ENCODE measurements at places on chromosomes 13 and 19.

GRCh38 chr19:35751839-35752745 lies 3.7 kb downstream of the LIN37 start:
- DNase-seq, result no peak

- no peak for DNase-seq
These were observed 107.5 kb downstream of the CYSLTR2 start for GRCh38 chr13:48761256-48761655.

DNA sequence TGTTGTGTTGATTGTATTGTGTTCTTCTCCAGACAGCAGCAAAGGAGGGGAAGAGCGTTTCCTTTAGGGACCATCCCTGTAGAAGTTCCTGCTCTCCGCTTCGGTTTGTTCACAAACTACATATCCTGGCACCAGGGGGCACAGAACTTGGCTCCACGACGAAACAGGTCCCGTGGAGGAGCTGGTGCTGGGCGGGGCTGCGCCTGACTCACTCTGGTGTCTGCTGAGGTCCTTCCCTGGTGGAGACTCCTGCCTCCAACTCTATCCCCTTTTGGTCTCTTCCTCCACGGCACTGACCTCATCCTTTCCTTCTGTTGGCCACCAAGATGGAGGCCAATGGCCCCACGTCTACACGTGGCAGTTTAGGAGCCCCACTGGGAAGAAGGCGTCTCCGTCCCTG lies 14.7 kb downstream of the TMPRSS9 start:
- no peak for DNase-seq

GRCh38 chr19:8209462-8210378 lies 550 bp downstream of the CERS4 start:
- peak; percentile 45 for DNase-seq

GRCh38 chr19:21604951-21605476 lies 99.6 kb downstream of the ZNF429 start:
- no peak for DNase-seq

- no peak for DNase-seq
These were observed 381.5 kb downstream of the MYO16 start for GRCh38 chr13:109010912-109011311.

DNA sequence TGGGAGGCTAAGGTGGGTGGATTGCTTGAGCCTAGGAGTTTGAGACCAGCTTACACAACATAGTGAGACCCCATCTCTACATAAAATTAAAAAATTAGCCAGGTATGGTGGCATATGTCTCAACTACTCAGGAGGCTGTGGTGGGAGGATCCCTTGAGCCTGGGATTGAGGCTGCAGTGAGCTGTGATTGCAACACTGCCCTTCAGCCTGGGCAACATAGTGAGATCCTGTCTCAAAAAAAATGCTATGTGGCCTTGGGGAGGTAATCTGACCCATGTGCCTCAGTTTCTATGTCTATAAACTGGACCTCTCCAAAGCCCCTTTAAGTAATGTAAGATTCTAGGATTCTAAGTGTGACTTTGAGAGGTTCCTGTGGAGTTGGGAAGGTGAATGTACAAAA lies 25.2 kb downstream of the ARL11 start:
- DNase-seq, result no peak

- DNase-seq, result no peak
These were observed 415.9 kb downstream of the SLITRK6 start for GRCh38 chr13:85383291-85383690.

- no peak for DNase-seq
These were observed 84.5 kb downstream of the MBNL2 start for GRCh38 chr13:97306645-97307044.

GRCh38 chr13:78867655-78868054 lies 208.7 kb upstream of the OBI1 start:
- DNase-seq, result no peak

DNA sequence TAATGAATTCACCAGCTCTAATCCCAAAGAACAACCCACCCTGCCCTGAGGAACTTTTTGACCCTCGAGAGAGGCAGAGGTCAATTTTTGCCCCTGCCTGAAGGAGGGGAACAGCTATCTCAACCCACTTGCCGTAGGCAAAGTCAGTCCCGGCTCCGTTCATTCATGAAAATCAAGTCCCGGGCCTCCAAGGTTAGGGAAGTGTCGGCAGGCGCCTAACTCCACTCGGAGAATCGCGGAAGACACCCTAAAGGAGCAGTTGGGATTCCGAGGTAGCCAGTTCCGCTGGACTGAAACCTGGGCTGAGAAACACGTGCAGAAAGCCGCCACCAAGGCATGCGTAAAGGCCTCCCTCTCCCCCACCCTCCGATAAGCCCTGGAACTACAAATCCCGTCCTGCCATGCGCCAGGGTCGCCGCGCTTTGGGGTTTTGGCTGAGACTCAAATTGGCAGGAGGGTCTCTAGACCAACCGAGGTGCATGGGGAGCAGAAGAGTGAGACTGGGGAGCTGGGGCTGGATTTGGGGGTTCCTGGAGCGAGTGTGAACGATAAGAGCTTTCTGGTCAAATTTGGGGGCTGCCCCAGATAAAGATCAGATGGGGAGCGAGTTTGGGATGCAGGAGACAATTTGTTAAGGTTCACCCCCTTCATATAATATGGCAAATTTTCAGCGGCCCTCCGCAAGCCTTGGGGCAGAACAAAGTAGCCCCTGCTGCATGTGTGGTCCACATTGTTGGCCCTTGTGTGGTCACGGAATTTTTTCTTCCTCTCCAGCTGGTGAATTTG lies at the start of gene TNPO2:
Gene TNPO2, minus strand, starts transcription at position 292 of the 786 bp plus-strand sequence. CDS start 2,955 bp downstream, outside the sequence.
- peak; percentile 41 for DNase-seq

- DNase-seq, result no peak
These were observed 16.9 kb upstream of the DNMT1 start for GRCh38 chr19:10211691-10212090.

GRCh38 chr19:2097203-2097885 lies 629 bp downstream of the IZUMO4 start:
- DNase-seq, result no peak

- no peak for DNase-seq
These were observed 130.5 kb downstream of the PAN3 start for GRCh38 chr13:28268800-28269223.

GRCh38 chr13:76968041-76968440 lies 19.7 kb downstream of the ACOD1 start:
- no peak for DNase-seq

DNA sequence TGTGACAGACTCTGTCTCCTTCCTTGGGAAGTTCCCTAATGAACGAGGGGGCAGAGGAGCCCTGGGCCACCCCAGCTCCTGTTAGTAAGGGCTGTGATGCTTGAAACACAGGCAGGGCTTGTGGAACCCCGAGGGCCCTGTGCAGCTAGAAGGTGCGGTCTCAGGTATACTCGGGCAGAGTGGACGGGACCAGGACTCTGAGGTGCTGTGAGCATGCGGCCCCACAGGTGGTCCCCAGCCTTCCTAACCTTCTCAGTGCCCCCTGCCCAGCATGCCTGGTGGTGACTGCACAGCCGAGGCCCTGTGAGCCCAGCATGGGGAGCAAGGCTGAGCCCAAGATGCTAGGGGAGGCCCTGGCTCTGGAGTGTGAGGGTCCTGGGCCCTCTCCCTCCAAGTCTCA lies 4.0 kb upstream of the SIGLEC8 start:
- DNase-seq, result no peak

- DNase-seq, result no peak
These were observed 12.1 kb downstream of the FZR1 start for GRCh38 chr19:3518255-3518654.

- no peak for DNase-seq
These were observed 81.5 kb upstream of the SLC7A1 start for GRCh38 chr13:29676941-29677452.

DNA sequence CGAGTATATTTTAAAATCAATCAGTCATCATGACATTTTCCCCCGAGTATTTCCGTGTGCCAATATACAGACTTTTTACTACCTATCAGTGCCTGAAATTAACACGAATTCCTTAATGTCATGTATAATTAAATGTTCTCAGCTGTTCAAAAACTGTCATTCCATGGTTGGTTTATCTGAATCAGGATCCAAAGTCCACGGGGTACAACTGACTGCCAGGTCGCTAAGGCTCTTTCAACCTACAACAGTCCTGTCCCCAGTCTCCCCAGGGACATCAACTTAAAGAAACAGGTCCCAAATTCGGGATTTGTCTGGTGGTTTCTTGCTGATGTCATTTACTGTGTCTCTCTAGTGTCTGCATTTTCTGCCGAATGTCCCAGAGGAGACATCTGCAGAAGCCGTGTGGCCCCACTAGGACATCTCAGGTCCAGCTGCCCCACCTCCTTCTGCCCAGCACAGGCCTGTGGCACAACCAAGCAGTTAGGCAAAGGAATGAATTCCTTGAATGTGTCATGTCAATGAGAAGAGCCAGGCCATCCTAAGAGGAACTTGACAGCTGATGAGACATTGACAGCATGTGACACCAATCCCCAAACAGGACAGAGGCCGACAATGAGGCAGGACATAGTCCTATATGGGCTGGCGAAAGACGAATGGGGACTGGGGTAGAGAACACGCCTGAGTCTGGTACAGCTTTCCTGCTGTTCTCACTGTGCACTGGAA lies 109.5 kb downstream of the STK24 start:
- DNase-seq, result no peak

- no peak for DNase-seq
These were observed 19.1 kb upstream of the SCEL start for GRCh38 chr13:77516342-77516789.

DNA sequence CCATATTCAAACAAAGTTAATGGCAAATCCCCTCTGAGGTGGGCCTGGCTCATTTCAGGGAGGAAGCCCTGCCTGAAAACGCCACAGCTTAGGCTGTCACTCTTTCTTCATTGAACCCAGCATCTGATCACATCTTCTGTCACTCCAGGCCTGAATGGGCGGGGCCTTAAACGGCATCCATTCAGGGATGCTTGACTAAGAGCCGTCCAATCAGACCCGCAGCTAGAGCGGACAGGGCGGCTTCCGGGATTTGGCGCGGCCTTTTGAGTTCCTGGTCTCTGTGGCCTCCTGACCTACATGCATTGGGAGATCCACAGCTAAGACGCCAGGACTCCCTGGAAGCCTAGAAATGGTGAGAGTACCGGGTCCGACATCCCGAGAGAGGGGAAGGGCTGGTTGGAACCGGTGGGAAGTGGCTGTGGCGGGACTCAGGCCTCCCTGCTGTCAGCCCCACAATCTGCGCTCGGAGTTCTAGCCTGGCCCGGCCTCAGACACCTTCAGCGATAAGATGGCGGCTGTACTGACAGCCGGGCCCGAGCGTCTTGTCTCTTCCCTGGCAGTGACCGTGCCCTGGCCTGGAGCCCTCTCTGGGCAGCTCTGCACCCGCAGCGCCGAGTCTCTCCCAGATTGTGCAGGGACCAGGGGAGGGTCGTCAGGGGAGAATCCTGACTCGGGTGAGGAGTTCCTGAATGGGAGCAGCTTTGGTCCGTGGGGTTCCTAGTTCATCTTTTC lies at the start of gene ZNF723:
Gene ZNF723, plus strand, starts transcription at position 261 of the 732 bp plus-strand sequence. Its CDS starts 89 bp downstream, at position 350.
- DNase-seq, result no peak

DNA sequence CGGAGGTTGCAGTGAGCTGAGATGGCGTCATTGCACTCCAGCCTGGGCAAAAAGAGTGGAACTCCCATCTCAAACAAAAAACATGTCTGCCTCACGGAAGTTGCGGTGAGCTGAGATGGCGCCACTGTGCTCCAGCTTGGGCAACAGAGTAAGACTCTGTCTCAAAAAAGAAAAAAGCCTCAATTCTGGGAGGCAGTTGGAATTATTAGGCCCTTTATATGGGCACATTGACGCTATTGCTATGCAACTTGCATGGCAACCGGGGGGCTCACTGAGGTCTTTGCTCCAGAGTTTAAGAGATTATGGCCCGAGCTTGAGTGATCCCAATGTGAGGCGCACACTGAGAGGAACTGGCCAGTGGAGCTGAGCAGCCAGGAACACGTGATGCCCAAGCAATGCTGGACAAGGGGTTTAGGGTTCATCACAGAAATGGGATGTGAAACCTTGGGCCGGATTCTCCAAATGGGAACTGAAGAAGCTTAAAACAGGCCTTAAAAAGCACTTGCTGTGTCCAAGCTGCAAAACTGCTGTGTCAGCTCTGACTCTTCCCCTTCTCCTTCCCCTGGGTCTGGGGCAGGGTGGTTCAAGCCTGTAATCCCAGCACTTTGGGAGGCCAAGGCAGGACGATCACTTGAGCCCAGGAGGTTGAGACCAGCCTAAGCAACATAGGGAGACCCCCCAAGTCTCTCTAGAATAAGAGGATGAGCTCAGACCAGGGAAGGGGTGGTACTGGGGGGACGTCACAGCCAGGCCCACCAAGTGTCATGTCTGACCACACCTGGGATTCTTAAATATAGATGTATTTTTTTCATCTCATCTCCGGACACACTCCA lies 2.5 kb downstream of the FTL start:
- no peak for DNase-seq
